ENCODE measurements at places on chromosomes 7 and 10. TPM values are rescaled to one million over a fixed set of nuclear protein-coding genes. Genes with fewer than 3 reads are reported as not detected.

Gene MBL2
- not detected for polyA plus RNA-seq

DNA sequence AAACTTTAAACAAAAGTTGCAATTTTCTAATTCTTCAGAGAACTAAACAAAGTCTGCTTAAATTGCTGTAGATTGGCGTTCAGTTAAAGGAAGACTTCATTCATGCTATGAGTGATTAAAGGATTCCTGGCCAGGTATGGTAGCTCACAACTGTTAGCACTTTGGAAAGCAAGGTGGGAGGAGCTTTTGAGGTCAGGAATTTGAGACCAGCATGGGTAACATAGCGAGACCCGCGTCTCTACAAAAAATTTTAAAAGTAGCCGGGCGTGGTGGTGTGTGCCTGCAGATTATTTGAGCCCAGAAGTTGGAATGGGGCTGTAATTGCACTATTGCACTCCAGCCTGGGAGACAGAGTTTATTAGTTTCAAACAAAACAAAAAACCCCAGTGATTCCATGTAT lies 13.5 kb upstream of the SCRN1 start:
- DNase-seq = no peak

- DNase-seq = no peak
Observed at GRCh38 chr7:66415659-66416265, 210.6 kb downstream of the TPST1 start.

- no peak for DNase-seq
Observed at GRCh38 chr10:110773693-110774068, 98.0 kb upstream of the PDCD4 start.
